ENCODE measurements at places on chromosomes 16 and 17.

GRCh38 chr16:48317614-48318315 is 67.4 kb downstream of the SIAH1 start:
- no peak for DNase-seq

- DNase-seq: no peak
Observed at GRCh38 chr17:28540231-28540630, 12.2 kb downstream of the UNC119 start.

- DNase-seq: no peak
Observed at GRCh38 chr16:80231888-80232287, 308.9 kb upstream of the DYNLRB2 start.

- no peak for DNase-seq
Observed at GRCh38 chr16:23955088-23955487, 119.3 kb downstream of the PRKCB start.

- DNase-seq: no peak
Observed at GRCh38 chr17:6104956-6105648, 34.9 kb downstream of the WSCD1 start.

Data from cortex of kidney (tissue), 1 donor.